ENCODE measurements at places on chromosomes 13 and 19. TPM values are rescaled to one million over a fixed set of nuclear protein-coding genes. Genes with fewer than 3 reads are reported as not detected.
A peak's percentile ranks its signal among the peaks of the same experiment; 100 is the strongest.

DNA sequence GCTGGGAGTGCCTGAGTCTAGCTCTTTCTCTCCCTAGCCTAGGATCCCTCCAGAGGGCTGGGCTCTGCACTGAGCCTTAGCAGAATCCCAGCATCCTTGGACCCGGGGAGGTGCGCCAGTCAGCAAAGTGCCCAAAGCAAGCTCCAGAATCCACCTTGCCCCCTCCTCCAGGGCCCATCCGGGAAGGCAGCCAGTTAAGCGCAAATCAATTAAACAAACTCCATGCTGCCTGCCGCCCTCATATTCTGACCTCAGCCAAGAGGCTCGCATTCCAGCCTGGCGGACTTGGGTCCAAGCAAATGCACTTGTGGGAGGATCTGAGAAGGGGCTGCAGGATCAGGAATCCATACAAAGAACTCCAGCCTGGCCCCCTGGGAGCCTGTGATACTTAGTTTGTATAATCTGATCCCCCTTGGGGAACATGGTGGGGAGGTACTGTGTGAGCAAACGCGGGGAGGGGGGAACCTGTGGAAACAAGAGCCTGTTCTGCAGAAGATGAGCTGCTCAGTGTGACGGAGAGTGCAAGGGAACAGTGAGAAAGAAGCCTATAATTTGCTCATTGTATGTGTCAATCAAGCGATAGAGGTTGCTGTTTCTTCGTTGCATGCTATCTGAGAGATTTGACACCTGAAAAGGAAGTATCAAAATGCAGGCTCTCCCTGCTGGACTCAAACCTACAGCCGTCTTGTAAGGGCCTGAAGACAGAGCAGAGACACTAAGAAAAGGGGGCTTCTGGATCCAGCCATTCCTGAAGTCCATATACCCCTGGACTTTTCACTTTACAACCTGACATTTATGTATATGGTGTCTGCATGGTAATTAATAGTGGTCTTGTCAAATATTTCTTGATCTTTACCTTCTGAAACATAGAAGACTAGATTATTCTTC lies 29.4 kb downstream of the ZNRF4 start:
- H3K4me1 ChIP-seq = no peaks in the 10 kb centered on the region
- DNase-seq = no peak
- H3K36me3 ChIP-seq = no peaks in the 10 kb centered on the region
- H3K4me3 ChIP-seq = no peak overlapping the region
- no peaks in the 10 kb centered on the region for H3K27me3 ChIP-seq

GRCh38 chr19:38273499-38273898 lies 9.1 kb downstream of the SPINT2 start:
- no peaks in the 10 kb centered on the region for H3K4me1 ChIP-seq
- no peak overlapping the region for H3K4me3 ChIP-seq

- no peak overlapping the region for H3K4me3 ChIP-seq
- no peak for DNase-seq
- H3K27ac ChIP-seq = no peak overlapping the region
- H3K36me3 ChIP-seq = no peaks in the 10 kb centered on the region
- H3K4me1 ChIP-seq = peaks cover 11% of the 10 kb centered on the region
Observed at GRCh38 chr19:33306853-33307792, 4.8 kb upstream of the CEBPA start.

Gene CEACAM1
- 5.5 TPM for polyA plus RNA-seq

Gene PODNL1
- polyA plus RNA-seq = not detected

GRCh38 chr13:32955881-32956594 lies 60.2 kb upstream of the KL start:
- H3K27ac ChIP-seq = no peak overlapping the region
- H3K36me3 ChIP-seq = no peaks in the 10 kb centered on the region
- H3K4me1 ChIP-seq = no peaks in the 10 kb centered on the region
- no peak overlapping the region for H3K4me3 ChIP-seq

Gene C5AR1
- polyA plus RNA-seq = not detected

Gene STOML3
- not detected for polyA plus RNA-seq

Gene FCAR
- not detected for polyA plus RNA-seq

GRCh38 chr13:76637641-76638141 lies 248.5 kb downstream of the KCTD12 start:
- H3K4me1 ChIP-seq = no peaks in the 10 kb centered on the region
- no peak overlapping the region for H3K27ac ChIP-seq
- no peak overlapping the region for H3K4me3 ChIP-seq
- no peaks in the 10 kb centered on the region for H3K36me3 ChIP-seq

Gene BRSK1
- polyA plus RNA-seq = not detected

DNA sequence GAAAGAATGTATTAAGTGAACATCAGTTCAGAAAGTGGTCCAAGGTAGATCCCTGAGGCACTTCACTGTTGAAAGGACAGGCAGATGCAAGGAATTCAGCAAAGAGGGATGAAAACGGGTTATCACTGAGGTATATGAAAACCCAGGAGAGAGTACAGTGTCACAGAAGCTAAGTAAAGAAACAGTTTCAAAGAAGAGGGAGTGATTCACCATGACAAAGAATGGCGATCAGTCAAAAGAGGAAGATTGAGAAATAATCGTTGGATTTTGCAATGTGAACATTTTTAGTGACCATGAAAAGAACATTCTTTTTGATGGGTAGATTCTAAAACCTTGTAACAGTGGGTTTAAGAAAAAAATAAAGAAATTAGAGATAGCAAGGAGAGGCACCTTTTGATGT lies 99.3 kb downstream of the EPSTI1 start:
- no peak overlapping the region for H3K27ac ChIP-seq
- no peaks in the 10 kb centered on the region for H3K27me3 ChIP-seq
- peaks cover 42% of the 10 kb centered on the region for H3K36me3 ChIP-seq
- no peak for DNase-seq
- H3K4me3 ChIP-seq = no peak overlapping the region

Gene COPE
- 276 TPM for polyA plus RNA-seq

Gene FCHO1
- polyA plus RNA-seq = 6.5 TPM

GRCh38 chr19:45234089-45234869 lies 10.9 kb downstream of the EXOC3L2 start:
- H3K27ac ChIP-seq = no peak overlapping the region
- H3K27me3 ChIP-seq = peaks cover 6% of the 10 kb centered on the region
- H3K4me3 ChIP-seq = no peak overlapping the region
- no peaks in the 10 kb centered on the region for H3K4me1 ChIP-seq
- DNase-seq = no peak

DNA sequence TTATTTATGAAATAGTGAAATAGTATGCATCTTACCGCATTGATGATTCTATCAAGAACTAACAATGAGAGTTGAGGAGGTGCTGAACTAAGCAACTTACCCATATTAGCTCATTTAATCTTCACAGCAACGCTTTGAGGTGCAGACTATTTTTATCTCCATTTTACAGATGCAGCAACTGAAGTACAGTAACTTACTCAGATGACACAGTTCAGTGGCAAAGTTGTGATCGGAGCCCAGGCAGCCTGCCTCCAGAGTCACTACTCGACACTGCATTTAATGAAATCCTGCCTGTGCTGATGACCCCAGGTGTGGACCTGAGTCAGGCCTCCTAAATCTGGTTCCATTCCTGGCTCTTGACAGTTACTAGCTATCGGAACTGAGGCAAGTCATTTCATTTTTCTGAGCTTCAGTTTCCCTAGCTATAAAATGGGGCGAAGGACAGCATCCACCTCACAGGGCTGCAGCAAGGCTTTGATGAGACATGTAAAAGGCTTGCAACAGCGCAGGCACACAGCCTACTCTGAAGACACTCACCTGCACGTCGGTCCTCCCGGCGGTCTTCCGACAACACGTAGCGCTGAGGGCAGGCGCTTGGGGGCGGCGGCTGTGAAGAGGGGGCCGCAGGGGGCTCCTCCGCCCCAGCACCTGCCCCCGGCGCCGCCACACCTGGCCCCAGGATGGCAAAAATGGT lies 1.5 kb downstream of the MYPOP start:
- H3K4me3 ChIP-seq = no peak overlapping the region
- H3K4me1 ChIP-seq = peaks cover 19% of the 10 kb centered on the region
- DNase-seq = no peak
- H3K36me3 ChIP-seq = peaks cover 8% of the 10 kb centered on the region

DNA sequence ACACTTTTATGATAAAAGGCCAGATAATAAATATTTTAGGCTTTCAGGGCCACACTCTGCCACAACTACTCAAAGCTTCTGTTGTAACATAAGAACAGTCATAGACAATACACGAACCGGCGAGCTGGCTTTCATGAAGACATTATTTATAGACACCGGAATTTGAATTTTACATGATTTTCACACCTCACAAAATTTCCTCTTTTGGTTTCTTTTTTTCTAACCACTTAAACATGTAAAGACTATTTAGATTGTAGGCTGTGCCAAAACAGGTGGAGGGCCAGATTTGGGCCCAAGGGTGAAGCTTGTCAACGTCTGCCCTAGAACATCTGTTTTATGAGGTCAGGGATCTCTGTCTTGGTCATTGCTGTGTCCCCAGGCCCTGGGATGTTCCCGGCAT lies 29.7 kb upstream of the FXYD3 start:
- H3K4me3 ChIP-seq = no peak overlapping the region
- no peaks in the 10 kb centered on the region for H3K36me3 ChIP-seq
- DNase-seq = no peak
- peaks cover 18% of the 10 kb centered on the region for H3K4me1 ChIP-seq

DNA sequence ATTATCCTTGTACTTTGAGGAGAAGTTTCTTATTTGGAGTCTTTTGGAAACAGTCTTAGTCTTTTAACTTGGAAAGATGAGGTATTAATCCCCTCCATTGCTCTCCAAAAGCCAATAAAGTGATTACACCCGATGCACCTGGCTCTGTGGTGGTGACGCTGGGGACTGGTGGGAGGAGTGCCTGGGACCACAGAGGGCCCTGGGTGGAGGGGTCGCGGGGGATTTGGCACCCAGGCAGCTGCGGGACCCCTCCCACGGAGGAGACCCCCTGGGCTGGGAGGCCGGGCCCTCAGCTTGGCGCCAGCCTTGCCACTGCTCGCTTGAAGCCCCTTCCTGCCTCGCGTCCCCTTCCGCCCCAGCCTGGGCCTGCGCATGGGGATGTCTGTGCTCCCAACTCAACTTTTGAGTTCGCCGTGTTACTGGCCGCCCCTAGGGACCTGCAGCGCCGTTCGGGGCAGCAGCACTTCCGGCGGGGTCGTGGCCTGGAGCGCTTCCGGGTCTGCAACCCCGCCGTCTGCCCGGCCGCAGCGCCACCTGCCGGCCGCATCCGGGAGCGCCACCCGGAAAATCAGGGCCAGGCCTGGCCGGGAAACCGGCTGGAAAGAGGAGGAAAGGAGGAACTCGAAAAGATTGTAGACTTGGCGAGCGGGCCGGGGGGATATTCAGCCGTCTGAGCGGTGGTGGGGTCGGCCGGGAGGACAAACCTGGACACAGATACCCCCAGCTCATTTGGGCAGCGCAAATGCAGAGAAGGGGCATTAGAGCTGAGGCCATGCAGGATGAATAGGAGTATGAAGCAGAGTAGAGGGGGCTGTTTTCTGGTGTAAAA lies 8.4 kb downstream of the PEAK3 start:
- peak overlapping the region; percentile 58 for H3K27ac ChIP-seq
- H3K4me3 ChIP-seq = no peak overlapping the region
- peaks cover 14% of the 10 kb centered on the region for H3K36me3 ChIP-seq
- peak; percentile 80 for DNase-seq

DNA sequence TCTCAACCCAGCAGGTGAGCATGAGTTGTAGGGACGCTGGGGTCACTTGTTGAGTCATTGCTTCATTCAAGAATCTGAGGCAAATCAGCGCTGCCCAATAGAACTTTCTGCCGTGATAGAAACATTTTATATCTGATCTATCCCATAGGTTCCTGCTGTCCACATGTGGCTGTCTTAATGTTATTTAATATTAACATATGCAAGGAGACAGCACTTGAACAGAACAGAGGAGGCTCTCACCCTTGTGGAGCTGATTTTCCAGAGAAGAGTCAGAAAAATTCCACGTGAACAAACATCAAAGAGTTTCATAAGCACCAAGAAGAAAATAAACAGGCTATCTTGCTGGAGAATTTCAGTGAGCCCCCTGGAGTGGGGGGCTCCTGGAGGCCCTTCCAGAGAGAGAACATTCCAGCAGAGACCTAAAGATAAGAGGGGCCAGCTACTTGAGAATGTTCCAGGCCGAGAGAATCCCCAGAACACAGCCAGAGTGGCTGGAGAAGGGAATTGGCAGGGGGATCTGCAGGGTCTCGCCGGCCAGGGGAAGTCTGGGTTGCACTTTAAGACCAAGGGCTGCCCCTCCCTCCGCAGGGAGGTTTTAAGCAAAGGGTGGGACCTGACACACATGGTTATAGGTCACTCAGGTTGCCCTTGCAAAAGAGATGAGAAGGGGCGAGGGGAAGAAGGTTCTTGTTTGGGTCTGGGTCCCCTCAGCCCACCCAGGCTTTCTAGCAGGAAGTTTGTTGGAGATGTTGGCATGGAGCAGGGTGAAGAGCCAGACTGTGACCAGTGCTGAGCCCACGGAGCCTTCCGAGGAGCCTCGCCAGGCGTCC lies 135.7 kb downstream of the CRYL1 start:
- no peak for DNase-seq
- H3K27me3 ChIP-seq = no peaks in the 10 kb centered on the region
- H3K4me3 ChIP-seq = no peak overlapping the region

DNA sequence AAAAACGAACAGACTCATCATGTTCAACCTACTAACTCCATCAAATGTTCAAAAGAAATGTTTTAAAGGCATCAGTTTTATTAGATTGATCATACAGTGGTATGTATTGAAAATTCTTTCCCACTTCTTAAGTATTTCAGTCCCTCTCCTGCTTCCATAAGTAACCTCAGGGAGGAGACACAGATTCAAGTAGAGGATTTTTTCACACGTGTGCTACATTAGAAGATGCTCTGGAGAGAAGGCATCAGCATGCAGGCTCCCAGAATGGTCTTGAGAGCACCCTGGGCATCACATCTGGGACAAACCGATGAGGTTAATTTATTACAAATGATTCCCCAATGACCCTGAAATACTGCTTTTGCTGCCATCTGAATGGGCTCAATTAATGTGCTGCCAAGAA lies 3.6 kb downstream of the GPR12 start:
- H3K27ac ChIP-seq = no peak overlapping the region
- peaks cover 6% of the 10 kb centered on the region for H3K4me1 ChIP-seq
- no peak for DNase-seq
- no peaks in the 10 kb centered on the region for H3K36me3 ChIP-seq
- no peak overlapping the region for H3K4me3 ChIP-seq

DNA sequence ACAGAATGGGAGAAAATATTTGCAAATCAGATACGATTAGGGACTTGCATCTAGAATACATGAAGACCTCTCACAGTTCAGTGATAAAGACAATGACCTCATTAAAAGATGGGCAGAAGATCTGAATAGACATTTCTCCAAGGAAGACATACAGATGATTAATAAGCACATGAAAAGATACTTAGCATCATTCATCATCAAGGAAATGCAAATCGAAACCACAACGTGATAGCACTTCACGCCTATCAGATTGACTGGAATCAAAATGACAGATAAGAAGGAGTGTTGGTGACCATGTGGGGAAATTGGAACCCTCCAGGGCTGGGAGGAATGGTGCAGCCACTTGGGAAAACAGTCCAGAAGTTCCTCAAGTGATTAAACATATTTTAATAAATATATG lies 25.8 kb downstream of the CFAP97D2 start:
- no peaks in the 10 kb centered on the region for H3K36me3 ChIP-seq
- no peak overlapping the region for H3K27ac ChIP-seq
- H3K4me3 ChIP-seq = no peak overlapping the region
- H3K27me3 ChIP-seq = no peaks in the 10 kb centered on the region

Gene PSG2
- not detected for polyA plus RNA-seq

Gene IGFL3
- polyA plus RNA-seq = not detected

Gene KIR2DL4
- not detected for polyA plus RNA-seq

Gene BEST2
- not detected for polyA plus RNA-seq

GRCh38 chr13:44368062-44368591 lies 5.5 kb upstream of the SERP2 start:
- no peaks in the 10 kb centered on the region for H3K4me1 ChIP-seq
- no peak overlapping the region for H3K27ac ChIP-seq
- H3K4me3 ChIP-seq = no peak overlapping the region
- DNase-seq = no peak
- no peaks in the 10 kb centered on the region for H3K36me3 ChIP-seq
- no peaks in the 10 kb centered on the region for H3K27me3 ChIP-seq

Gene C5AR2
- polyA plus RNA-seq = 0.11 TPM

Data from CD4-positive, alpha-beta memory T cell (primary cell).